Breast epithelium (tissue), 4 donors: ENCODE measurements at places on chromosomes 1 and 21. TPM values are rescaled to one million over a fixed set of nuclear protein-coding genes. Genes with fewer than 3 reads are reported as not detected.

- DNase-seq = no peak
These were observed 72.8 kb downstream of the XCL2 start for GRCh38 chr1:168470901-168471431.

The MTX1 gene
- 44.8 TPM for total RNA-seq

The CENPL gene
- 4.6 TPM for total RNA-seq

DNA sequence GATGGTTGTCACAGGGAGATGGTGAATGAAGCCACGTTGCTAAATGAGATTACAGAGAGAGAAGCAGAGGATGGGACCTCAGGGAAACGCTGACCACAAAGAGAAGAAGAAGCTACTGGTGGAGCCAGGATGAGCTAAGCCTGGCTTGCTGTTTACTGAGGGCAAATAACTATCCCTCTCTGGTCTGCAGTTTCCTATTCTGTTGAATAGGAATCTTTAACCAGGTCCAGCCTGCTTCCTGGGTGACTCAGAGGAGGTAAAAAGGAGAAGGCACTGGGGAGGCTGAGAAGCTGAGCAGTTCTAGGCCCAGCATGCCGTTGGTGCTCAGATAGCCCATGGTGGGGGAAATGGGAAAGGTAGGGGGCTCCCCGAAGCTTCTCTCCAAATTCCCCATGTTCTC, 29.6 kb downstream of the DMBX1 start:
- no peak for DNase-seq

DNA sequence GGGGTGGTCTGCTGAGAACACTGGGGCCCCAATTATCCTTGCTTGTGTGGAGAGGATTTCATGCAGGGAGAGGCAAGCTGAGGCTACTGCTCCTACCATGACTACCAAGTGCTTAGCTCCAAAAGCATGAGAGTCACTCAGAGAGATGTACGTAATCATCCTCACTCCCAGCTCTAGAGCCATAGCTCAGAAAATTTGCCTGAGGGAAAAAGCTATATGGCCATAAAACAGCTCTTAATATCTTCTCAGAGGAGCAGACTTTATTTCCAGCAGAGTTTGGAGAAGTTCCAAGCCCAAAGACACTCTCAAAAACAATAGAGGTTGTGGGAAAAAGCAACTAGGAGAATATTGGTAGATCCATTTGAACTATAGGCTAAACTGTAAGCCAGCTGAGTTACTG, 106.4 kb upstream of the PBX1 start:
- DNase-seq = no peak

The VAV3 gene
- 8.0 TPM for total RNA-seq

GRCh38 chr1:203354246-203354645, 3.3 kb upstream of the FMOD start:
- DNase-seq = no peak

DNA sequence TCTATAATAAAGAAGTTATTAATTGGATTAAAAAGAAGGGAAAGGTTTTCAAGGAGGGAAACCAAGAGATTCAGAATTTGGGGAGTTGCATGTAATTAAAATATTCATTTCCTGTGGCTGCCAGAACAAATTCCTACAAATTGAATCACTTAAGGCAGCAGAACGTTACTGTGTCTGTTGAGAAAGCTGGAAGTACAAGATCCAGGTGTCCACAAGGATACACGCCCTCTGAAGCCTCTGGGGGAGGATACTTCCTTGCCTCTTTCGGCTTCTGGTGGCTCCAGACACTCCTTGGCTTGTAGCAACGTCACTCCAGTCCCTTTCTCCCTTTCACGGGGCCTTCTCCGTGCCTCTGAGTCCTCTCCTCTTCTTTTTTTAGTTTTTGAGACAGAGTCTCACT, 67.9 kb downstream of the KAZN start:
- DNase-seq = no peak

DNA sequence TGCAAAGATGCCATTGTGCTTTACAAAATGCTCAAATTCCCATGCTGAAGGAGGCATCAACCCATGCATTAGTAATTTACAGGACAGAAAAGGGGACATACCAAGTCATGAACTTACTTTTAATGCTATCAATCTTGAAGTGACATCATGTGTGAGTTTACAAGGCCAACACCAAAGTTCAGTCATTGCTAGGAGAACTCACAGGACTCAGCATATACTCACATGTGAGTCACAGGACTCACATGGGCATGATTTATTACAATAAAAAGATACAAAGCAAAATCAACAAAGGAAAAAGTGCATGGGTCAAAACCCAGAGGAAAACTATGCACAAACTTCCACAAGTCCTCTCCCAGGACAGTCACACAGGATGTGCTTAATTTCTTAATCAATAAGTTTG, 1656.0 kb downstream of the MRPL39 start:
- no peak for DNase-seq

The S100A7 gene
- total RNA-seq = not detected

The MPZL1 gene
- 86.2 TPM for total RNA-seq

The USP1 gene
- 29.8 TPM for total RNA-seq

The ATP1A4 gene
- total RNA-seq = not detected

DNA sequence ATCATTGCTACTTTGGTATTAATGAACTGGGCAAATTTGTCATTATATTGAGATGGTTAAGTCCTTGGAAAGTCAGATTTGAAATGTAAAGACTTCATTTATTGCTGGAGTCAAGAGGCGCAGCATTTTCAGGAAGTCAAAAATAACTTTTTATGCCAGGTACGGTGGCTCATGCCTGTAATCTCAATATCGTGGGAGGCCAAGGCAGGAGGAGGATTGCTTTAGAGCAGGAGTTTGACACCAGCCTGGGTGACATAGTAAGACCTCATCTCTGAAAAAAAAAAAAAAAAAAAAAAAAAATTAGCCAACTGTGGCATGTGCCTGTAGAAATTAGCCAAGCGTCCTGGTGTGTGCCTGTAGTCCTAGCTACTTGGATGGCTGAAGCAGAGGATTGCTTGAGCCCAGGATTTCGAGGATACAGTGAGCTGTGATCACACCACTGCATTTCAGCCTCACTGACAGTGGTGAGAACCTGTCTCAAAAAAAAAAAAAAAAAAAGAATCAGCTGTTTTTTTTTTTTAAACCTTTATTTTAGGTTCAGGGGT, 5.5 kb downstream of the HIPK1 start:
- no peak for DNase-seq

The ROR1 gene
- total RNA-seq = 5.9 TPM

DNA sequence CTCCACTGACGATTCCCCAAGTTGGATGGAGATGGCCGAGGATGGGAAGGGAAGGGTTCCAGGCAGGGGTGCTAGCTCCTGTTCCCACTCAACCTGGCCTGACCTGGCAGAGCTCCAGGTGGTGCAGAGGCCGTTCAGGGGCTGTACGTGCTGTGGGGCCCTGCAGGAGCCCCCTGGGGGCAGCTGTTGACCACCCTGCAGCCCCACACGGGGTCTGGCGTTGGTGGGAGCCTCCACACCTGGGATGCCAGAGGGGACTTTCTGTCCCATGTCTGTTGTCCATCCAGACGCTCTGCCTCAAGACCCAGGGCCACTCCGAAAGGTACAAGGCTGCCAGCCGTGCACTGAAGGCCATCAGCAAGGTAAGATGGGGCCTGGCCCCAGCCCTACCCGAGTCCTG, 20.0 kb downstream of the ARHGEF16 start:
- no peak for DNase-seq

The SLC6A17 gene
- under 0.01 TPM for total RNA-seq

The KRTAP12-2 gene
- not detected for total RNA-seq

The CFAP107 gene
- not detected for total RNA-seq

The IFI44 gene
- total RNA-seq = 25.3 TPM

DNA sequence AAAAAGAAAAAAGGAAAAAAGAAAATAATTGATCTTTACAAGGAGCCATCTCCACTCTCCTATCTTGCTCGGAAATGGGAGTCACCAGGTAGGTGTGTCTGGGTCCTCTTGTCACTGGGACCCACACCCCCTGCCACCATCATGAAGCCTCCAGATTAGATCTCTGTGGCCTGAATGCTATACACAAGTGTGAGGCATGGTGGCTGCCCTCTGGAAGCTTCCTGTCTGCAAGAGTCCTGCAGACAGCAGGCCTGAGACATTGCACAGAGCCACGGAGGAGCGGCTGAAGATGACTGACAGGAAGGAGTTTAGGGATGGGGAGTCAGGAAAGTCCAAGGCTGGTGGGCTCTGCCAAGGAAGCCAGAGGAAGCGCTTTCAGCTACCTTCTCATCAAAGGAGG, 16.2 kb downstream of the CDK18 start:
- no peak for DNase-seq
